ENCODE measurements at places on chromosomes 5 and 9.

- DNase-seq, result peak; percentile 75
These were observed 31.4 kb downstream of the ANXA6 start for GRCh38 chr5:151126199-151126645.

DNA sequence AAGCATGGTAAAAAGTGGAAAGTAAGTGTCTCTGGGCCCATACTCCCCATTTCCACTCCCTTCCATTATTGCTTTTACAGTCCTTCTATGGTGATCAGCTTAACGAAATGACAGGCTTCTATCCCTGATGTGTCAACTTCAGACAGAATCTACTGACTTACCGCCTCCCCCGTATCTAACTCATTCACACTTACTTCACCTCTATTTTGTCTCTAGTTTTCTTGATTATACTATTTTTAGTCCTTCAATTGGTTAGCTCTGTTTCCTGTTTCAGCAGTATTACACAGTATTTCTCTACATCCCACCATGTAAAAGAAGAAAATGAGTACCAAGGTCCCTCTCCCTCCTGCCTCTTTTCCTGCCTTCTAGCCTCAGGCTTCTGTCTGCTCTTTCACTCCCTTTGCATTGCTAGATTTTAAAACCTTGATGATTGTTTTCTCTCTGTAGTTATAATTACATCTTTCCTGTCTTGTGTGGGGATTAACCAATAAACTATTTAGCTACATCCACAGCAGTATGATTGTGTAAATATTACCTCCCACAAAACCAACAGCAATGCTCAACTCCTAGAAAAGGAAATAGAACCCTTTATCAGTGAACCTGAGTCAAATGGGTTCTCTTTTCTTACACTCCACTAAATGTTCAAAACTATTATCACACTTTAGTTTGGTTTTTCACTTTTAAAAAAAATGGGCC, 53.4 kb downstream of the GNAQ start:
- DNase-seq, result no peak

DNA sequence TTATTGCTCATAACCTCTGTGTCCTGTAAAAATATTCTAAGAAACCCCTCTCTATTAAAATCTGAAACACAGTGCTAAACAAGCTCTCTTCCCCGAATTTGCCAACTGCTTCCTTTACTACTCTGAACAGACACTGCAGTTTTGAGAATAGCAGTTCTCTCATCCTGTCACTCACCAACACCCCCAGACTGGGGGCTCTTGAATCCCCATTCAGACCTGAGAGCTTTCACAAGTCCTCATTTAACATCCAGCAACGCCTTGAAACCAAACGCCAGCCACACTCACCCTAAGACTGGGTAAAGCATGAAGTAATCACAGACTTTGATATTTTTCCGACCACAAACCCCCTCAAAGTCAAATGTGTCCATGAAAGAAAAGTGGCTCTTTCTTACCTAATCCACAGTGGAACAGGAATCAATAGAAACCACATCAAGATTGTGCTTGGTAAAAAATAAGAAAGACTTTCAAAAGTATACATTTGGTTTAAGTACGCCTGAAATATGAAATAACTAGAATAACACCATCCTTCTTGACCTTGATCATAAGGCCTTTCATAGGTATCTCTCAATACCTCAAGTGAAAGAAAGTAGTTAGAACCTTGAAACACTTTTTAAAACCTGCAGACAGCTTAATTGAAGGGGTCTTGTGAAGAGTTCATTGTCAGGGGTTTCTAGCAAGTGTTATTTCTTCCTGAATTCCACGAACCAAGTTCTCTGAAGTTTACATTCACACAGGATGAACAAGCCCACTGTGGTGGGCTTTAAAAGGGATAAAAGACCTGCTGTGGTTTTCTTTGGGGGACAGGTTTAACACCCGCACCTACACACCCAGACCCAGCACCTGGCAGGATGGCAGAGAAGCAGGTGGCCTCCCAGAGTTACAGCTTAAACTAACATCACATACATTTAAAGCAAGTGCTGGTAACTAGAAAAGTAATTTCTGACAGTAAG, 412.6 kb downstream of the MLLT3 start:
- DNase-seq, result peak; percentile 91

DNA sequence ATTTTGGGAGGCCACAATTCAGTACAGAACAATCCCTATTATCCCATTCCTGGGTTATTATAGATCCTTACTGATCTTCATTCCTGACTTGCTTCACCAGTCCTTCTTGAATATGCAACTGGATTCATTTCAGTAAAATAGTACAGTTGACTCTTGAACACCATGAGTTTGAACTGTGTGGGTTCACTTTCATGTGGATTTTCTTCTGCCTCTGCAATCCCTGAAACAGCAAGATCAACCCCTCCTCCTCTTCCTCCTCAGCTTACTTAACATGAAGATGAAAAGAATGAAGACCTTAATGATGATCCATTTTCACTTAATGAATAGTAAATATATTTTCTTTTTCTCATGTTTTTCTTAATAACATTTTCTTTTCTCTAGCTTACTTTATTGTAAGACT, 8.3 kb upstream of the PDE8B start:
- no peak for DNase-seq

DNA sequence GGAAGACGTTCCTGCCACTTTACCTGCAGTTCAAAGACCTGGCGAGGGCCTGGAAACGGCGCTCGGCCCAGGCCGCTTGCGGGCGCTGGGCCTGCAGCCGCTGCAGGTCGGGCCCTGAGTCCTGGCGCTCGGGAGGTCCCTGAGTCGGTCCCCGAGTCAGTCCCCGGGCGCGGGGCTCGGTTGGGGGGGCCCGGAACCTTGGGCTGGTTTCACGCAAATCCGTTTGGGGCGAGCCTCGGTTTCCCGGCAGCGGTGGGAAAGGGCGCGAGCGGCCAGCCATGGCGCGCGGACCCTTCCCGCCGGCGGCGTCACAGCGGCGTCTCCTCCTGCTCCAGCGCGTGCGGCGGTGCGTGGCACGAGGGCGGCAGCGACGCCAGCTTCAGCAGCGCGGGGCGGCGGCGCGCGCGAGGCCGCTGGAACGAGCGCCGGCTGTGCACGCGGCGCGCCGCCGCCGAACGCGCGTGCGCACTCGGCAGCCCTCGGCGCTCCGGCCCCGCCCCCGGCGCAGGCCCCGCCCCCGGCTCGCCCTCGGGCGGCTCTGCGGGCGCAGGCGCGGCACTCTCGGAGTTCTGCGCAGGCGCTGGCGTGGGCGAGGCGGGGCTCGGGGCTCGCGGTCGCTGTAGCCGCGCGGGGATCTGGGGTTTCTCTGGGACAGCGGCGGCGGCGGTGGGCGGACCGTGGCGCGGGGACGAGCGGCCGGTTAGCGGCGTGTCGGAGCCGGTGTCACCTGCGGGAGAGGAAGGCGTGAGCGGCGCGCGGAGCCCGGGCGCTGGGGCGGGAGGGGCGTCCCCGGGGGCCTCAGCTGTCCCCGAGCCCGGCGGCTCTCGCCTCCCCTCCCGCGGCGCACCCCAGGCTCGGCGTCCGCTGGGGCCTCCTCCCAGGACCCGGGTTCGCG, 29.9 kb downstream of the EXOC3 start:
- DNase-seq, result peak; percentile 87

DNA sequence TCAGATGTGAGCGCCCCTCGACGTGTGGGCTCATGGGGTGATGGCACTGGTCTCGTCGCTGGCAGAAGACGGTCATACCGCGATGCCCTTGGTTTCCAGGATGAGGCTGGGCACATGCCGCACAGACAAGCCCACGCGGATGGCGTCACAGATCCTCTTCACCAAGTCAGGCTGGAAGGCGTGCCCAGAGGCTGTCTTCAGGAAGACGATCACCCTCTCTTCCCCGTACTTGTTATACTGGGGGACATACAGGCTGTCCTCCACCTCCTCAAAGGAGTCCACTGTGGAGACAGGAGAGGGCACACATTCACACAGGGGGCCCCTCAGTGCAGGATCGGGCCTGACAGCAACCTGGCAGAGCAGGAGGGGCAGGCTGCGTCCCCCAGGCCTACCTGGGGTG, 41.9 kb upstream of the ZNF354A start:
- no peak for DNase-seq

DNA sequence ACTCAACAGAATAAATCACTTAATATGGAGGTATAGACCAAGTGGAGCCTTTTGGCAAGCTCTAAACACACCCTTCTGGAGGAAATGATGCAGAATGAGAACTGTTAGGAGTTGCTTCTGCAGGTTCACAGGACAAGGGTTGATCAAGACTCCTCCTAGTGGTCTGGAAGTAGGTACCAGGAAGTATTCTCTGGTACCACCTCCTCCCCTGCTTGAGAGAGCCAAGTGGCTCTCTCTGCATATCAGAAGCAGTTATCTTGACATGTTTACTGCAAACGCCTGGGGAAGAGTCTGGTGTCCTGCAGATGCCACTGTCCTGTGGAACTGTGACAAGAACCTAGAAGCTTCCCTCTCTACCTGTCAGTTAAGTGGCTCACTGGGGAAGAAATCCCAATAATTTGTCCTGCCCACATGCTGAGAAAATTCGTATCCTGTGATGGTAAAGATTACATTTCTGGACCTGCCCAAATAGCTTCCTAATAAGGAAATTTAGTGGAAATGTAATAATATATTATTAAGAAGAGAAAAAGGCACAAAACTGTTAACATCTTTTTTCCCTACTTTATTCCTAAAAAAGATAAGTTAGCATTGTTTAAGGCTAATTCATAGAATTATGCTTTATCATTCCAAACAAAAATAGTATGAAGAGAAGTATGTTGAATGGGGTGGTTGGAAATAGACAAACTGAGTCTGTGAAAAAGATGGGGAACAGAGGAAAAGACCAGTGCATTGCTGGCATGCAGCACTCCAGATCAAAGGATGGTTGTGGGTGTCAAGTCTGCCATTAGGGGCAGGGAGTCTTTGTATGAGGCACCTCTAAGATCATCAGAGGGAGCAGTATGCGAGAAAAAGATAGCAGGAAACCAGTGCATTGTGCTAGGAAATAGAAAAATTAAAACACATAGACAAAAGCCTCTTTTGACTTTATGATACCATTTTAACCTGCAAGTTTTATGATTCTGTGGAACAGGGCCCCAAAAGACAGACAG, 118.8 kb downstream of the CDC42SE2 start:
- DNase-seq, result peak; percentile 76

- no peak for DNase-seq
These were observed 71.5 kb downstream of the GADD45G start for GRCh38 chr9:89676281-89676680.

DNA sequence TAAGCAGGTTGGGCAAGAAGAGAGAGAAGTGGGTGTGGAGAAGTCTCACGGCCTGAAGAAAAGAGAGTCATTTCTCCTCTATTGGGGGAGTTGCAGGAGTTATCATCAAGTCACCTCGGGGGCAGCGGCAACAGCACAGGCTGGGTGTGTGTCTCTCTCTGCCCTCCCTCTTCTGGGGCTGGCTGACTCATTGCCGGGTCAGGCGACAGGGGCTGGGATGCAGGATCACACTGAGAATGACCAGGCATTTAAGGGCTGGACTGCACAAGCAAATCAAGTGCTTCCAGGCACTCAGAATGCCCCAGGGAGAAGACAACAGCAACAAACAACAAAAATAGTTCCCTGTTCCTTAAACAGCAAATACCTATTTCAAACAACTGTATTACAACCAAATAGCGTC, 6.3 kb upstream of the EQTN start:
- DNase-seq, result no peak
